ENCODE measurements at places on chromosomes 4 and X.

GRCh38 chrX:18793601-18794089 is 86.2 kb downstream of the PPEF1 start:
- peak; percentile 65 for DNase-seq

- DNase-seq: no peak
Observed at GRCh38 chrX:153913701-153914100, 9.2 kb downstream of the AVPR2 start.

DNA sequence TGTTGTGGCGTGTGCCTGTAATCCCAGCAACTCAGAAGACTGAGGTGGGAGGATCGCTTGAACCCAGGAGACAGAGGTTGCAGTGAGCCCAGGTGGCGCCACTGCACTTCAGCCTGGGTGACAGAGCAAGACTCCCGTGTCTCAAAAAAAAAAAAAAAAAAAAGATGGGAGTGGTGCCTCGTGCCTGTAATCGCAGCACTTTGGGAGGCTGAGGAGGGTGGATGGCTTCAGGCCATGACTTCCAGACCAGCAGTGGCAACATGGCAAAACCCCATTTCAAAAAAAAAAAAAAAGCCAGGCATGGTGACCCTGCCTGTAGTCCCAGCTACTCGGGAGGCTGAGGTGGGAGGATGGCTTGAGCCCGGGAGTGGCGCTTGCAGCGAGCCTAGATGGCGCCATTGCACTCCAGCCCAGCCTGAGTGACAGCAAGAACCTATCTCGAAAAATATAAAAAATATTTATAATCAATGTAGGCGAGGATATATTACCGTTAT is 27.0 kb downstream of the EIF2S3 start:
- peak; percentile 66 for DNase-seq

DNA sequence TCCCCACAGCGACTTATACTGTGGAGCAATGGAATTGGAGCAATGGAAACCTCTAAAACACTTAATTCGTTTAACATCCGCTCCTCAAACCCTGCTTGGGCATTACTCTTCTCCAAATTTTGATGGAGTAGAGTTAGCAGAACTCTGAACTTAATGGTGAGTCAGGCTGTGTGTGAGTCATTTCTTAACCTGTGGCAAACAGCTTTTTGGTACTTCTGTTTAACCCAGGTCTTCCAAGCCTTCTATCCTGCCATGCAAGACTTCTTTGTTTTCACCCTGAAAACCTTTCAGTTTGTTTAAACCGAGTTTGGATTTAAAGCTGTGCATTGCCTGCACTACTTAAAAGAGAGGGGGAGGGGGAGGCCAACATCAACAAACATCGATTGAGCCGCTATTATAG is 3.6 kb upstream of the AMOT start:
- DNase-seq: no peak

- no peak for DNase-seq
Observed at GRCh38 chr4:41026971-41027370, 187.4 kb downstream of the APBB2 start.

- no peak for DNase-seq
Observed at GRCh38 chr4:10743357-10743756, 58.8 kb upstream of the CLNK start.

GRCh38 chr4:128364565-128364964 is 77.0 kb upstream of the PGRMC2 start:
- no peak for DNase-seq

GRCh38 chr4:152304220-152304619 is 231.7 kb downstream of the FBXW7 start:
- no peak for DNase-seq

GRCh38 chrX:103540145-103540544 is 20.9 kb upstream of the RAB40A start:
- peak; percentile 10 for DNase-seq

DNA sequence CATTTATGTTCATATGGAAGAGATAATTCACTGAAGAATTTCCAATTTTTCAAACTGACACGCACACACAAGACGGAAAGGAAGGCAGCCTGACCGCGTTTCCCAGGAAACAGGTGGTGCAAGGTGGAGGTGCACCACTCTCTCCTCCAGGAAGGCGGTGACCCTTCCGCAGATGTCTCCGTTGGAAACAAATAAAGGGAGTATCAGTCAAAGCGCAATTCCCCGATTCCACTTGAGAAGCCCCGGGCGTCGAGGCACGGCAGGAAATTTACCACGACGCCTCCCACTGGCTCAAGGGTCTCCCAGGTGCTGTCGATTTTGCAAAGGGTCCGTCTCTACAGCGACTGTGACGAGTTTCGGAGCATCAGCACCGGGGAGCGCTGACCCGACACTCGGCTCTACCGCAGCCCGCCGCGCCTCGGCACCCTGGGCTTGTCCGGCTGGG is 770 bp upstream of the TIGD2 start:
- DNase-seq: no peak

- DNase-seq: no peak
Observed at GRCh38 chr4:101604976-101605375, 185.6 kb upstream of the BANK1 start.

DNA sequence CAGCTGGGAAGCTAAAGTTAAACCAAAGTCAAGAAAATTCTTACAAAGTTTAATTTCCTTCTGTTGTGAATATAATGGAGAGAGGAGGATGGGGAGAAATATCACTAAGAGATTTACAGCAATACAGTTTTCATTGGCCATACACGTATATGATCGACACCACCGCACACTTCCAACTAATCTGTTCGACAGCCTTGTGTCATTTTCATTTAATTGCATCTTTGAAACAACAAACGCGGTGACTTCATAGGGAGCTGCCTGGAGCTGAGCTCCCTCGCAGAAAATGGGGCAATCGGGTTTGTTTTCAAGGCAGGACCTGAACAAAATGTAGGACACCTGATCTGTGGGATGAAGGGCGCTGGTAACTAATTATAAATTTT is 1.3 kb downstream of the PTPN13 start:
- DNase-seq: peak; percentile 28

GRCh38 chr4:19971829-19972228 is 279.9 kb upstream of the SLIT2 start:
- no peak for DNase-seq

DNA sequence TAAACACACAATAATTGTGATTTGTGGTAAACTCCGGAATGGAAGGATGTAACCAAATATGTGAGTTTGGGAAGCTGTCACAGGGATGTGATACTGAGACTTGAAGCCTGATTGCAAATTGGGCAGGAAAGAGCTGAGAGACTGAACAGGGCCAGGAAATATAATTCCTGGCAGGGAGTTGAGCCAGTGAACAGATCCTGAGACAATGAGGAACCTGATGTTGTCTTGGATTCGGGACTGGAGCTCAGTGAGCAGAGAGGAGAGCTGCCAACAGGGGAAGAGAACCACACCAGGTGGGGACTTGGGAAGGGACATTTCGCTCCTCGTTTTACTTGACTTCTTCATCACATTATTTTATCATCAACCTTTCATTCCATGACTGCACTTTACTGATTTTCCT is 386.0 kb downstream of the TLL1 start:
- no peak for DNase-seq

GRCh38 chr4:113834298-113834697 is 72.8 kb upstream of the CAMK2D start:
- no peak for DNase-seq

DNA sequence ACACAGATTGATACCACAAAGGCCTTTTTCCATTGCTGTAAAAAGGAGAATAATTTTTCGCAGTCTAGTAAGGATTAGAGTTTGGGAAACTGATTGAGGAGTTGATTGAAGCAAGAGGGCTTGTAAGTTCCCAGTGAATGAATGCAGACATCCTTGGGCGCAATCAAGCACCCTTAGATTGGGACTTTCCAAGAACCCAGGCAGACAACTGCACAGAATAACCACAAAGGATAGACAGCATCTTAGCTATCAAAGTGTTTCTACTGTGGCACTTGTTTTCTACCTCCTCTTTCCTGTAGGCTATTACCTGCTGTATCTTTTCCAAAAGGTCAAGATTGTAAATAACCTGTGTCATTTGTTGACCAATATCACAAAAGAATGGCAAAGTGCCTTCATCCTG is 2.6 kb downstream of the COX18 start:
- DNase-seq: no peak

DNA sequence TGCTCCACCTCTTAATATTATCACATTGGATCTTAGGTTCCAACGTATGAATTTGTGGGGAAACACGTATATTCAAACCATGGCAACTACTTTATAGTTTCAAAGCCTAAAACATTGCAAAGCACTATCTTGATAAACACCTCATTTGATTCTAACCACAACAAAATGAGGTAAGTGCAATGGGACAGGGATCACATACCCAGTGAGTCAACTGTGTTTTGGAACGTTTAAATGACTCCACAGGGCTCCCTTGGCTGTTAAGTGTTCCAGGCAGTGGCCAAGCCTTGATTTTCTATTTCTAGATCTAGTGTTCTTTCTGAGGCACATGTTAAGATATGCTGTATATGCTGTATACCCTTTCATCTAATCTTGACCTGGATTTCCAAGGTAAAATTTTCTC is 54.5 kb upstream of the C1QTNF7 start:
- DNase-seq: peak; percentile 18

GRCh38 chrX:19718642-19719041 is 168.8 kb downstream of the SH3KBP1 start:
- no peak for DNase-seq

DNA sequence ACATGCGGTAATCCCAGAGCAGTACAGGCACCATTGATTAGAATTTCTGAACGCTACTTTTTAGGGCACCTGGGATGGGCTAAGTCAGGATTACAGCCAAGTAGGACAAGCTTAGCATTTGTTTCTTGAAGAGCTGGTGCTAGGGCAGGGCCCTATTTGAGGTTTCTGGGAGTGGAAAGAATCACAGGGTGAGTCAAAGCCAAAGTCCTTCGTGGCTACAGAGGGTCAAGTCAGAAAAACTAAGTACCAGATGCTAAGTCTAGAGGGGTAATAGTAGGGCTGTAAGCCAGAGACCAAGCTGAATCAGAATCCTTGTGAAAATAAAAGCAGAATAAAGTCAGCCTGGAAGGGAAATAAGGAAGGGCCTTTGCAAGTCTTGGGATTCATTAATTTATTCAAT is 448.6 kb downstream of the ZIC3 start:
- no peak for DNase-seq

GRCh38 chr4:3372264-3372932 is 69.4 kb upstream of the HGFAC start:
- DNase-seq: no peak

DNA sequence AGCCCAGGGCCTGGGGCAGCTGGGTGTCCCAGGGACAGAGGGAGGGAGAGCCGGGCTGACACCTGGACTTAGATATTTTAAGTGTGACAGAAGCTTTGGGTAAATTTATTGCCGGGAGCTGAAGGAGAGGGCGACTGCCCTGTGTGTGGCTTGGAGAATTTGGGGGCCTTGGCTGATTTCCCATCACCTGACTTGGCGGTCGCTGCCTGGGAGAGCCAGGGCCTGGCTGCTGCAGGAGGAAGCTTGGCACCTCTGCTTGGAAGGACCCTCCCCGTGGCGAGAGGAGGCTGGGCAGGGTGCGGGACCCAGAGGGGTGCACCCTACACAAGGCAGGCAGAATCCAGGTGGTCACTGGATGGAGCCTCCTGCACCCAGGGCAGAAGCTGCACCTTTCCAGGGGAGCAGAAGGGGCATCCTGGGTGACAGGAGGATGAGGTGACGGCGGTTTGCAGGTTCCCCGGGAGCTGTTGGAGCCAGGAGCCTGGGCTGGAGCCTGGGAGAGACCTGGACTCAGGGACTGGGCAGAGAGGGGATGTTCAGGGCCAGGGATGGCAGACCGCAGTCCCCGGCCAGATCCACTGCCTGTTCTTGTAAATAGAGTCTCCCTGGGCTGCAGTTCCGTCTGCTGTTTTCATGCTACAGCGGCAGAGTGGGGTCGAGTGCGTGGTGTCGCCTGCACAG is 72.0 kb downstream of the RGS12 start:
- DNase-seq: no peak

DNA sequence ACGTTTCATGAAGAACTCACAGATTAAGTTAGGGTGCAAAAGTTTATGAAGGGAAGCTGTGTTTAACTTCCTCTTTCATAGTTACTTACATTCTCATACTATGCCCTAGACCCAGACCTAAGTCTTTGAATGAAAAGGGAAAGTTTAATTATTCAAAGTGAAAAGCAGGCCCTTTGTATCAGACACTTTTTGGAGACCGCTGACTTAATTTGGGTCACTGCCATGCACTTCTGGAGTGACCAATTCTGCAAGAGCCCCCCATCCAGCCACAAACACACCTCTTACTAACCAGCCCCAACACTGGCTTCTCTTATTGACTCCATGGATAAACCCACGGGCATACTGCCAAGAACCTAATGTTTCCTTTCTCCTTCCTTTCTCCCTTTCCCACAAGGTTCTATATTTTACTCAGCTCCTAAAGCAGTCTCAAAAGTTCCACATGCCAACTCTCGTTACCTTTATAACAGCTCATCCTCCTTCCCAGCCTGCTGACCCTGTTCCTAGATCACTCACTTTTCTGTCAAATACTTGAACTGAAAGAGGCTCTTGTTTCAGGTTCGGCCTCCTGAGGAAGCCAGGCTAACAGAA is 34.5 kb downstream of the ABCE1 start:
- DNase-seq: no peak

- no peak for DNase-seq
Observed at GRCh38 chr4:74660866-74661265, 133.5 kb downstream of the BTC start.

GRCh38 chr4:45569619-45570018 is 554.2 kb downstream of the GABRG1 start:
- DNase-seq: no peak

DNA sequence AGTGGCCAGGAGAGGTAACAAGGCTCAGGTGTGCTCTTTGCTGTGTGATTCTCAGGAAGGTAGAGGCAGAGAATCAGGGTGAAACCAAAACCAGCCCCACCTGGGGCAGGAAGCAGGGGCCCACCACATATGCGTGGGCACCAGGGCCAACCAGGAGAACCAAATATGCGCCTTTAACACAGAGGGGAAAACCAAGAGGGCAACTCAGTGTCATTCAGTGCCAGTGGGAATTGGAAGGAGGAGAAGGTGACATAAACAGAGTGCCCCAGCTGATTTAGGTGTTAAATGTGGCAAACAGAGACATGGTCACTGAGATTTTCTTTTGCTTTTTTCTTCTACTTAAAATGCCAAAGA is 106.8 kb upstream of the MAMLD1 start:
- no peak for DNase-seq

- no peak for DNase-seq
Observed at GRCh38 chr4:21986307-21986706, 37.7 kb upstream of the KCNIP4 start.

- no peak for DNase-seq
Observed at GRCh38 chr4:48191758-48192157, 57.7 kb upstream of the TXK start.

GRCh38 chr4:180225977-180226376 is 2017.2 kb upstream of the TENM3 start:
- no peak for DNase-seq

DNA sequence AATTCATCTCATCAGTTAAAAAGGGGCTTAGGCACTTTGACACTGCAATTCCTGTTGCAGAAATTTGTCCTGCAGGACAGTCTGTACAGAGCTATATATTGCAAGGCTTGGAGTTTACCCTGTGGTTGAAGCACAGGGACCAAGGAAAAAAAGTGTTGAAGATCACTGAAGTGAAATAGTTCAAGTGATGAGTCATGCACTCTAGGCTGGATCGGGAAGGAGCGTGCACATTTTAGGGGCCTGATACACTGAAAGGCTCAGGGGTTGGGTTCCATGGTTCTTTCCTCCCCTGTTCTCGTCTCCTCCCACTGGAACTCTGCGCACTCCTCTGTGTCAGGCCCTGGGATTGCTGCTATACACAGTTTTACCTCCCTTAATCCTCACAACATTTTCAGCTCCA is 104.9 kb upstream of the ARMCX2 start:
- peak; percentile 18 for DNase-seq

All from H4 (cell line).